Pancreas (tissue), 10 donors: ENCODE measurements at places on chromosomes 3 and 15.

- no peak for DNase-seq
These were observed 261.2 kb upstream of the TRIM42 start for GRCh38 chr3:140416666-140417065.

DNA sequence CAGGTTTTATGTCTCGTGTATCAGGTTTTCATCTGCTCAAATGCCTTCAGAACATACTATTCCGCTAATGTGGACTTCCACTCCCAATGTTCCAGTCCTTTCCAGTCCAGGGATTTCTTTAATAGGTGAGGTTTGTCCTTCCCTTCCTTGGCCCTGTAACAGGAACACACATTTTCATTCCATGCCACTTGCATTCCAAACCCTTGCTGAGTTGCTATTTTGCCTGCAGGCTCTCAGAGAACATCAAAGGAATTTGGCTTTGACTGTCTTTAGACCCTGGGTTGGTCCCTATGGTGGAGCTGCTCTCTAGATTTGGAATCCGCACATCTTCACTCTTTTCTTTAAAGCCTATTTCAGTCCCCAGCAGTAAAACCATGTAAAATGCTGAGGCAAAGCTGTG, 12.3 kb upstream of the ALCAM start:
- no peak for DNase-seq

DNA sequence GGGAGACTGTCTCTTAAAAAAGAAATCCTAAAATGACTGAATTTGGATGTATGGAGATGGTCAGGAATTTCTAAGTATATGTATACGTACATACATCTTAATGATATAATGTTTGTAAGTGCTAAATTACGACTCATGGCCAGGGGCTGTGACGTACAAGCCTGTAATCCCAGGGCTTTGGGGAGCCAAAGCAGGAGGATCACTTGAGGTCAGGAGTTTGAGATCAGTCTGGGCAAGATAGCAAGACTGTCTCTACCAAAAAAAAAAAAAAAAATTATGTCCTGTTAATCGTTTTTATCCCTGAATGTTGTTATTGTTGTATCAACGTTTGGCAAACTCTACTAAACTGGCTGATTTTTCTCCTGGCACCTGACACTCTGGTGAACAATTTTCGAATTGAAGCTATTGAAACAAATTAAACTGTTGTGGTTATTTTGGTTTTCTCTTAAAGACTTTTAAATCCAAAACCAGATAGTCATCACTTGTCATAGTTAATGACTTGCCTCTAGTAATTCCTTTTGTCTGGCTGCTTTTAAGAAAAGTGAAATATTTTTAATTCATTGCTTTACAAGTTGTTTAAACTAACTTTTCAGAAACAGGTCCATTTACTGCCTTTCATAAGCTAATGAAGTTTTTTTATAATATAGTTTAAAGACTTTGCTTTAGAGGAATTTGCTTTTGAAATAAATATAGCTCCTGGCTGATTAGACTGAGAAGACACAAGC, 7.0 kb downstream of the MORF4L1 start:
- no peak for DNase-seq

DNA sequence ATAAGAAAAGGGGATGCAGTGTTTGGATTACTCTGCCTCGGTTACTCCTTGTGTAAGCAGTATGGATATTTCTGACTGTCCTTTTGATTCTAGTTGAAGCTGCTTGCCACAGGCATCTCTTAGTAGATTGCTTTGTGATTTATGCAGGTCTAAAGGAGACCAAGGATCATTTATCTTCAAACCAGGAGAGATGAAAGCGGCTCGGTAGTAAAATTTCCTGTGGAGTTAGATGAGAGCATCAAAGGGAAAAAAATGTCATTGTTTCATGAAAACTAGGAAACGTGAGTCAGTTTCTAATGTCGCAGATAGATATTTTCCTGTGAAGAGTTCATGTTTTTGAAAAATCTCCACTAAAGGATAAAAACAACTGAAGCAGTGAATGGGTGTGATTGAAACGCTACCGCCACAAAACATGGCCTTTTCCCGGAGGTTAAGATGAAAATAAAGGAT, 254.0 kb upstream of the TBL1XR1 start:
- DNase-seq = no peak

DNA sequence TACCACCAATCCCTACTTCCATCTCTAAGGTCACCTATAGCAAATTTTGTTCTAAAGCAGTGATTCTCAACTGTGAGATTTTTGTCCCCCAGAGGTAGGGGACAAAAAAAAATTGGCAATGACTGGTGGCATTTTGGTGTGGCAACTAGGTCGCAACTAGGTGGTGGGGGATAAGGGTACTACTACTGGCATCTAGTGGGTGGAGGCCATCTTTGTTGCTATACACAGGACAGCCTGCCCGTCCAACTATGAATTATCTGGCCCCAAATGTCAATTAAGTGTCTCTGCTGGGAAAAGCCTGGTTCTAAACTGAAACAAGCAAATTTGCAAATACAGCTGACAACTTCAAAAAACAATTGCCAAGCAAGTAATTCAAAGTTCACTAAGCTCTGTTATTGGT, 1.4 kb downstream of the MTMR10 start:
- no peak for DNase-seq

- no peak for DNase-seq
These were observed 676.3 kb upstream of the CCDC54 start for GRCh38 chr3:106700981-106701380.

- DNase-seq = no peak
These were observed 321.8 kb downstream of the TBC1D5 start for GRCh38 chr3:17420668-17421067.

GRCh38 chr15:37820380-37821128, 113.9 kb upstream of the TMCO5A start:
- DNase-seq = no peak
